ENCODE measurements at places on chromosomes 2 and 18.

DNA sequence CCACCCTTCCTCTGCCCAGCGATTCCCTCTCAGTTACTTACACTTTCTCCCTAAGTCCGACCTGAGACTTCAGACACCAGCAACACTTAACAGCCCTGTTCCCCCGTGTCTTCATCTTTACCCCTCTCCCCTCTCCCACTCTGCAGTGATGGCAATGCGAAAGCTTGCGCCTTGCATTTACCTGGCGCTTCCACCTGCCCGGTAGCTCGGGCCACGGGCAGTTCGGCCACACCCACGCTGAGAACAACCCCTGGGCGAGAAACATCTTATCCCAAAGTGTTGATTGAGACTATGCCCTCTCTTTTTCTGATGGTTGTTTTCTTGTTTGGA is 558 bp downstream of the DNAJC10 start:
- no peak for DNase-seq

- DNase-seq: no peak
Measured at GRCh38 chr2:28565033-28565432, 69.2 kb downstream of the PLB1 start.

GRCh38 chr2:32264422-32265105 is at the start of gene NLRC4:
NLRC4 (minus strand) TSS chr2:32264886; CDS start chr2:32256775, 8,111 bp downstream.
- DNase-seq: no peak

- no peak for DNase-seq
Measured at GRCh38 chr18:23266717-23267446, 131.6 kb downstream of the CABLES1 start.

DNA sequence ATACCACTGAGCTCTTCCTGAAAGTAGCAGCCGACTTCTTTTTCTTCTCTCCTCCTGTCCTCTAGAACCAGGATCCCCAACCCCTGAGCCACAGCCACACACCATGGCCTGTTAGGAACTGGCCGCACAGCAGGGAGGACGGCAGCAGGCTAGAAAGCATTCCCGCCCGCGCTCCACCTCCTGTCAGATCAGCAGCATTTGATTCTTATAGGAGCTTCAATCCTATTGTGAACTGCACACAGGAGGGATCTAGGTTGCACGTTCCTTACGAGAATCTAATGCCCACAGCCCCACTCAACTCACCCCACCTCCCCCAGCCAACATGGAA is 179.1 kb upstream of the SH3BP4 start:
- DNase-seq: no peak

DNA sequence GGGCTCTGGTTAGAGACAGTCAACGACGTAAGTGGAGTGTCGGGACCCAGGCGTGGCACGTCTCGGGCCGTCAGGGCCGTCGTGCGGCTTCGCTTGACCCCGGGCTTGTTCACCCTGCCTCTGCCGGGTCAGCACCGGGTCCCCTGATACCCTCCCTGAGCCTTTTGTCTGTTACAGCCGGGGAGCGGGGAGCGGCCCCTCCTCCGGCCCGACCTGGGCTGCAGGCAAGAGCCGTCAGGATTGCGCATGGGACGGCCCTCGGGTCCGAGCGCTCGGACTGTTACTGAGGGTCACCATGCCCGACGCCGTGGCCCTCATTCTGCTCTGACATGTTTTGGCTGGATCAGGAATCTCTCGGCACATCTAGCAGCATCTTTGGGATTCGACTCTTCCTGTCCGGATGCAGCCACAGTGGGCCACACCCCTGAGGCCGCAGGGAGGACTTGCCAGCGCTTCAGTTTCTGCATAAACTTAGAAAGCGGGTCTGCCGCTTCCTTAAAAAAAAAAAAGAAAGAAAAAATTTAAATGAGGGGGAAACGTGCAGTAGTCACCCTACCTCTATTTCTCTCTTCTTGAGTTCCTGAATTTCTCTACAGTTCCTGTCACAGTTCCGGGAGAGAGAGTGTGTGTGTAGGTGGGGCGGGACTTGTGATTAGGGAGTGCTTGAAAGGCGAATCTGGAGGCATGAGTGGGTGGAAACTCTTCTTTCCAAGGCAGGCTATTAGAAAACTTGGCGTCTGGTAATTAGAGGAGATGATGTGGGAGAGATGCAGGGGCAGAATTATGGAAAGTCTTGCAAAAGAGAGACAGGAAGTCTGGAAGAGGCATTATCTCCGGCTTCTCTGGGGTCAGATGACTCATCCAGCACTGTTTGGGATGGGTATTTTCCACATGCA is 909 bp downstream of the TMEM87B start:
- peak; percentile 7 for DNase-seq

GRCh38 chr2:158760887-158761286 is 34.2 kb upstream of the DAPL1 start:
- DNase-seq: no peak

- no peak for DNase-seq
Measured at GRCh38 chr2:219228041-219228910, 1.2 kb downstream of the ATG9A start.

DNA sequence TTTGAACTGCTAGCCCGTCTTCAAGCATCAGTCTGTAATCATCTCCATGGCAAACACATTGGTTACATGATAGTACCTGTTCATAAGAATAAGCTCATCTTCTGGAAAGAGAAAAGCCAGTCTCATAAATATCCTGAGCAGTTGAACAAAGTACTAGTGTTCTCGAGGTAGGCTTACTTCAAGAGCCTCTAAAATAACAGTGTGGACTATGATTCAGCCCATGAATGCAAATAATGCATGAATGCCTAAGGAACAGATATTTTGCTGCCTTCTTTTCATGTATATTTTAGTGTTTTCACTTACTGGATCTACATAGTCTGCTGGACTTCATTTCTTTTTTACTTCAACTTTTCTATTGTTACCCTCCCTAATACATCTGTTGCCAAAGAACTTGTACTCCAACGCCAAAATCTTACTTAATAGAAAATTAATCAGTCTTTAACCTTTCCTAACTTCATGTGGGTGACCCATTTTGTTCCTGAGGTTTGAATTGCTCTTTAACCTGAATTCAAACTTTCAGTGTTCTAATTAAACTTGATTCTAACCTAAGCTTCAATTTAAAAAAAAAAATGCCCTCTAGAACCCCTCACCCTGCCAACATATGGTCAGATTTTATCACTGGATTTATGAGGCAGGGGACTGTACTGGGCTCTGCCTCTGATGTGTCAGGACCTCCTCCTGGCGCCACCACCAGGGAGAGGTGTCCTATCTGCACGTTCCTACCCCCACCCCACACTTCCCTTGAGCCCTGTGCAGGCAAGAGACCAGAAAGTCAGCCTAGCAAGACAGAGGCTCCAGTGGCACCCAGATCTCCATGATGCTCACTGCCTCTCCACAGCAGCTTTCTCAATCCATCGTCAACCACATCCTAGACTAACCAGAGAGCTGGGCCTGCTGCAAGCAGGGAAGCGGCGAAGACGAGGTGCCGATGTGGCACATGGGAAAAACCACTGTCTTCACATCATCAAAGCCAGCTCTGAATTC is 264.7 kb upstream of the ID2 start:
- no peak for DNase-seq

DNA sequence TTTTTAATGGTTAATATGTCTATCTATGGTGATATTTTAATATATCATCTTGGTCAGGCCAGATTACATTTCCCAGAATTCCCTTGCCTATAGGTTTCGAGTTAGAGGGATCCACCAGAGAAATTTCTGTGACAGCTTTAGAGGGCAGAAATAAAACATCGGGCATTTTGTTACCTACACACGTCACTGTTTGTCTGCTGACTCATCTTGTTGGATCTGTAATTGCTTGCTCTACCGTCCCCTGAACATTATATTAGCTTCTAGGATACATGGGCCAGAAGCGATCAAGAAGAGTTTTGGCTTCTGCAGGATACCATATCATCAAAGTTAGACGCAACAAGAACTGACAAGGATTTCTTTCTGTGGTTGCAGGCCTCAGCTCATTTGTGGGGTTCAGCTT is 795.8 kb upstream of the GCFC2 start:
- DNase-seq: no peak

DNA sequence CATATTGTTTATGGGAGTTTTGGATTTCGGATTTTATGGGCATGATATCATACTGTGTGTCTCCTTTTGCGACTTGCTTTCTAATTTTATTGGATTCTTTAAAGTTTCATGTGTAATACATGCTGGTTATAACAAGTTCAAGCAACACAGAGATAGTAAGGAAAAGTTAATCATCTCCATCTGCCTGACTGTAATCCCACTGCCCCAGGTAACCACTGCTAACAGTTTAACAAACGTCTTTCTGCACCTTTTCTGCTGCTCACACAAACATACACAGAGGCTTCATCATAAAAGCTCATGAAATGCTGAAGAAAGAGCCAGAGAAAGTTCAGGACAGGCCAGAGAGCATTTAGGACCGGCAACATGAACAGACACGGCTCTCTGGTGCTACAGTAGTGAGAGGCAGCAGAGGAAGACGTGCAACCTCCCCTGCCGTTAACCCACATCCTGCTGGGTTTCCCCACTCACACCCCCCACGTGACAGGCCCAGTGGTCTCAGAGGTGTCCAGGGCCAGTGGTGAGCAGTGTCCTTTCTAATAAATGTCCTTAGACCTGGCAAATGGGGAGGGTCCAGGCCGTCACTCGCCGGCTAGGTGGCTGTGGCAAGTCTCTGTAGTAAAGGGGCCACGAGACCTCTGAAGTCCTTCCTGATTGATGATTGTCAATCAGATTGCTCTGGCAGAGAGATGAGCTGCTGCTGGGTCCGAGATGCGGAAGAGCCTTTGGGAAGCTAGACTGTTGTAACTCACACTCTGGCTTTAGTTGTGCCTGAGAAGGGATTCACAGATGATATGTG is 43.0 kb upstream of the SLC1A4 start:
- DNase-seq: peak; percentile 20

DNA sequence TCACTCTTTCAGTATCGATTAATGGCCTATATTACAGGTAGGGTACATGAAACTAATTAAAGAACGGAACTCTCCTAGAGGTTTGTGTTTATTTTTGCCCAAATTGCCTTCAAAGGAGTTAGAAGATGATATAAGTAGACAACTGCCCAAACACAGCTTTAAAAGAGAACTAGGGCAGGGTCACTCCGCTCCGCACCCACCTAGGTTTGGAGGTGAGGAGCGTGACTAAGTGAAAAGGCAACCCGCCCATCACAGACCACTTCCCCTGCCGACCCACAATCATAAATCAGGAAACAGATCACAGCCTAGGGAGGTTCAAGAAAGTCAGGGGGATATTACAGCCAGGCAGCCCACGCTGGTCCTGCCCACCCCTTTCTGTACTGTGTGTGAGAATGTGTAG is 166.7 kb downstream of the C1D start:
- no peak for DNase-seq

- peak; percentile 6 for DNase-seq
Measured at GRCh38 chr18:42028247-42028832, 73.3 kb downstream of the PIK3C3 start.

DNA sequence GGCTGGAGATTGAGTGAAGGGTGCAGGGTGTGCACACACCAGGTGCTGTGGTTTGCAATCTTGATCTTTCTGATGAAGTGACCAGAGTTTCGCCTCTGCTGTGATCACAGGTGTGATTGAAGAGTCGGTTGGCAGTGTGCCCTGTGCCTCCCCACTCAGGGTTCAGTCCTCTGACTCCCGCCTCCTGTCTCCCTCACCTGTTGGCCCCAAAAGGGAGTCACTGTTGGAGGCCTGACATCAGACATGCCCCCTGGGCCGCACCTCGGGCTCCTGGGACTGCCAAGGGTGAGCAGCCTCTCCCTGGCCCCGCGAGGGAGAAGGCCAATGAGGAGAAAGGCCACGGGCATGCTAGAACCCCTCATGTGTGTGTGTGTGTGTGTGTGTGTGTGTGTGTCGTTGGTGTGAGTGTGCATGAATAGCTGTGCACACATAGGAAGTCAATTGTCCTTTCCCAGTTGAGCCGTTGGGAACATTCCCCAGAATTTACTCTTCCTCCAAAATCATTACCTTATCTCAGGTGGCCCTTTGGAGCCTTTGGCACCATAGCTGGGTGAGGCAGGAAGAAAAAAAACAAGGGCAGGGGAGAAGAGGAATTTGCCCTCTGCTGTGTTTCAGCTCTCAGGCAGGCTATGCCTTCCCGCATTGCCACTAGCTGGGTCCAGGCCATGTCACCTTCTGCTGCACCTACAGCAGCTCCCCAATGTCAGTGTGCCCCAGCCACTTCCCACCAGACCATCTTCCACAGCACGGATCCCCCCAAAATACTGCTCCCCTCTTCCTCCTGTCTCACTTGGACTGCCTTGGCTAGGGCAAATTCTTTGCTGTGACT is 78.1 kb upstream of the LAPTM4A start:
- no peak for DNase-seq

Measured in activated CD4-positive, alpha-beta T cell treated with anti-CD3 and anti-CD28 coated beads, Interleukin-2, amount 50 U/mL, for 4 hours (primary cell).